ENCODE measurements at places on chromosomes 1 and 21.

- no peak for DNase-seq
Observed at GRCh38 chr1:219391297-219391696, 217.6 kb downstream of the LYPLAL1 start.

- DNase-seq, result no peak
Observed at GRCh38 chr1:53766831-53767405, 28.0 kb upstream of the GLIS1 start.

DNA sequence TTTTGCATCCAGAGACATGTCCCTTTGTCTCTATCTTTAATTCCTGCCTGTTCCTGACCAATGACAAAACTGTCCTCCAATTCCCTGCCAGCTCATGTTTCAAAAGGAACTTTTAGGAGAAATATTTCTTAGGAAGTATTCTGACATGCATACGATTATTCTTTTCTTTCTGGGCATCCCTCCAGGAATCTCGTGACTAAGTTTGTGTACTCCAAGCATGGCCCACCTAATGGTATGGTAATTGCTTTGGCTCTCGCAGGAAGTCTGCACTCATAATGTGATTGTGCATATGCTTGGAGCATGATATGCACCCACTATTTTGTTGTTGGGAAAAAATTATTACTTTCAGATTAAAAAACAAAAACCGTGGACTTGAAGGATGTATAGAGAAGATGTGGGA lies 256.4 kb downstream of the PRDM2 start:
- DNase-seq, result no peak

GRCh38 chr1:152783095-152783494 lies 3.0 kb upstream of the LCE1E start:
- DNase-seq, result no peak

- no peak for DNase-seq
Observed at GRCh38 chr1:199404191-199404590, 623.3 kb upstream of the NR5A2 start.

GRCh38 chr1:162861101-162861500 lies at the start of gene CCDC190:
Gene CCDC190 (minus strand): TSS chr1:162861175. CDS start chr1:162859646, 1,529 bp downstream.
- no peak for DNase-seq

DNA sequence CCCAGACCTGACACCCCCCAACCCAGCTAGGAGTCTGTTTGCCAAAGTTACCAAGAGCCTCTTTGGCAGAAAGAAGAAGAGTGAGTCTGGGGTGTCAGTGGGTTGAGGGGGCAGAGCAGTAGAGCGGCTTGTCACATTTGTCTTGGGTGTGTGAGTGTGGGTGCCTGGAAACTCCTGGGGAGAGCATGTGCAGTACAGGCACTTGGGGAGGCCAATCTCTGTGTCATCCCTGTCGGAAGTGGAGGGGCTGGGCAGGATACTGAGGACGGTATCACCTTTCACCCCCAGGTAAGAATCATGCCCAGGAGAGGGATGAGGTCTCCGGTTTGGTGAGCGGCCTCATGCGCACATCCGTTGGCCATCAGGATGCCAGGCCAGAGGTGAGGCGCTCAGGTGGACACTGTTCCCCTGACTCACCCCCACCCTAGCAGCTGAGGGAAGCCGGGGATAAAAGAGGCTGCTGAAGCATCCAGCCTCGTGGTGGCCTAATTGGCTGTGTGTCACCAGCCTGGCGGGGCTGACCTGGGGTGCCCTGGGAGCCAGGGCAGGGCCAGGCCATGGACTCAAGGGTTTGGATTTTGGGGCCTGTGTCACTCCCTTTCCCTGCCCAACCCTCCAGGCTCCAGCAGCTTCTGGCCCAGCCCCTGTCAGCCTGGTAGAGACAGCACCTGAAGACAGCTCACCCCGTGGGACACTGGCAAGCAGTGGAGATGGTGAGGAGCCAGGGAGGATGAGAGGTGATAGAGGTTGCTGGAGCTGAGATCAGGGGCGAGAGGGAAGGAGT lies 3.3 kb downstream of the PLK3 start:
- DNase-seq, result no peak

DNA sequence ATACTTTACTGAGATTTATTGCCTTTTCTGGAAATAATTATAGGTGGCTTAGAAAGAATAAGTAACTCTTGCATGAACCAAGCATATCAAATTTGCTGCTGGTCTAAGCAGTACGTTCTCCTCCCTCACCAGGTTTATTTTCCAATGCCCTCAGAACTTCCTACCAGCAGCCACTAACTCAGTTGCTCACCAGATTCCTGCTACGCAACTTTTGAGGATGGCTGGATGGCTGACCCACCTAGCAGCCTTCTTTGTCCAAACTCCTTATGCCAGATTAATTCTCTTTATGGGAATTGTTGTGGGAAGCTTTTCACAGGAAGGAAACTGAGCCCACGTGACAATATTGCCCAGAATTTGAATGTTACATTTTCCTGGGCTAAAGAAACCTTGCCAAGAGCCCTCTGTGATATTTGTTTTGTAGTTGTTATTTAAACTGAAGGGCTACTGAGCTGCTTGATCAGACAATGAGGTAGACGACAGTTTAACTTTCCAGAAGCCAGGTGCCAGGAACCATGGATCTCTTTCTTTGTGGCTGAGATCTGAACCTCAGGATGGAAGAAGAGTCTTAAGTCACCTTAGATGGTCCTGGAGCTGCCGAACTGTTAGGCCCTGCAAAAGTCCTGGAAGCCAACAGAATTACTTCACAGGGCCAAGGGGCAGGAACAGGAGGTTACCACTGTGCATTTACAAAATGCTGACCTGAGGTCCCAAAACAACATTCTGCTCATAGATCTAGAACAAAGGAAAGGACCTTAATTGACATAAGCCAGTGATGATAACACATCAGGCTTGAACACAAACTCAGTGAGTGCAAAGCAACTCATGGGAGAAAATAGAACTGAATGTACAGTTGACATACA lies 85.5 kb upstream of the ATP1A1 start:
- DNase-seq, result no peak

- no peak for DNase-seq
Observed at GRCh38 chr1:175597205-175597604, 146.2 kb downstream of the TNR start.

DNA sequence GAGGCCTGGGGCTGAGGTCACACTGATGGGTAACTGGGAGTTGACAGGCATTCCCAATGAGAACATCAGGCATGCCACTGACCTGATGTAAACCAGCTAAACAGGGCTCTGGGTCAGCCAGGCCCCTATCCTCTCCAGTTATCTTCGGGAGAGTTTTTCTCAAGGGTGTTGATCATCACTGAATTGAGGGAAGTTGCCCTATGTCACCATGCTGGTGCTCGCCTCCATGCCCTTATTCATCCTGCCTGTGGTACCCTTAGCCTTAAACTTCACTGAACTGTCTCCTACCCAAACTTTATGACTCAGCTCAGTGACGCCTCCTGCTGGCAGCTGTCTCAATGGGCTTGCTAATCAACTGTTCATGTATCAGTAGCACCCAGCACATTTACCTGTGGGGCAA lies 80.7 kb upstream of the TNR start:
- DNase-seq, result no peak

DNA sequence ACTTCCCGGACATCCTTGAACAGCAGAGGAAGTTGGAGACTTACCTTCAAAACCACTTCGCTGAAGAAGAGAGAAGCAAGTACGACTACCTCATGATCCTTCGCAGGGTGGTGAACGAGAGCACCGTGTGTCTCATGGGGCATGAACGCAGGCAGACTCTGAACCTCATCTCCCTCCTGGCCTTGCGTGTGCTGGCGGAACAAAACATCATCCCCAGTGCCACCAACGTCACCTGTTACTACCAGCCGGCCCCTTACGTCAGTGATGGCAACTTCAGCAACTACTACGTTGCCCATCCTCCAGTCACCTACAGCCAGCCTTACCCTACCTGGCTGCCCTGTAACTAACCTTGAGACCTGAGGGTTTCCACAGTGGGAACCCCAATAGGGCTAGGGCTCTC lies 17.9 kb downstream of the TENT5C start:
- no peak for DNase-seq

- DNase-seq, result no peak
Observed at GRCh38 chr1:216238844-216239243, 184.4 kb downstream of the USH2A start.

DNA sequence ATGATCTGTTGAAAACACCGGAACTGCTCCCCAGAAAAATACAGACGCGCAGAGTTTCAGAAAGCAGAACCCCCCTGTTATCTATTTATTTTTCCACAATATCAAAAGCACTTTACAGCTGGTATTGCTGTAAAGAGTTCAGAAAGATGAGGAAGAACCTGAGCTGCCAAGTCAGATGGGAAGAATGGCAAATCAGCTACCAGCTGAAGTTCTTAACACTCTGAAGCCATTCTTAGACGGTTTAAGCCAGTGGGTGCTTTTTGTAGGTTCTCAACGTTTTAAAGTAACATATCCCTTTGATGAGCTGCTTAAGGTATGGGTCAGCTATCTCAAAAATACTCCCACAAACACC lies 714 bp upstream of the AKIRIN1 start:
- DNase-seq, result no peak

DNA sequence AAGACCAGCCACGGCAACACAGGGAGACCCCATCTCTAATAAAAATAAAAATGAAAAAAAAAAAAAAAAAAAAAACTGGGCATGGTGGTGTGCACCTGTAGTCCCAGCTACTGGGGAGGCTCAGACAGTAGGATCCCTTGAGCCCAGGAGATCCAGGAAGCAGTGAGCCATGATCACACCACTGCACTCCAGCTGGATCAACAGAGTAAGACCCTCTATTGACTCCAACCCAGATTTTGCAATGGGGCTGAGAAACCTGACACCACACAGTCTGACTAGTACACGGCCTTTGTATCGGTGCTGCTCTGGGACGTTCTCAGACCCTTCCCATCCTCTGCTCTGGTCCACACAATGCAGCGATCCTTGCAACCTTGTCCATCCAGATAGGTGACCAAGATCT lies 31.8 kb downstream of the SPATA21 start:
- no peak for DNase-seq

GRCh38 chr1:207817778-207818751 lies 66.2 kb downstream of the CD46 start:
- no peak for DNase-seq

- no peak for DNase-seq
Observed at GRCh38 chr1:27301582-27302199, 20.3 kb upstream of the TMEM222 start.

GRCh38 chr1:202205523-202206190 lies 12.1 kb downstream of the LGR6 start:
- no peak for DNase-seq

DNA sequence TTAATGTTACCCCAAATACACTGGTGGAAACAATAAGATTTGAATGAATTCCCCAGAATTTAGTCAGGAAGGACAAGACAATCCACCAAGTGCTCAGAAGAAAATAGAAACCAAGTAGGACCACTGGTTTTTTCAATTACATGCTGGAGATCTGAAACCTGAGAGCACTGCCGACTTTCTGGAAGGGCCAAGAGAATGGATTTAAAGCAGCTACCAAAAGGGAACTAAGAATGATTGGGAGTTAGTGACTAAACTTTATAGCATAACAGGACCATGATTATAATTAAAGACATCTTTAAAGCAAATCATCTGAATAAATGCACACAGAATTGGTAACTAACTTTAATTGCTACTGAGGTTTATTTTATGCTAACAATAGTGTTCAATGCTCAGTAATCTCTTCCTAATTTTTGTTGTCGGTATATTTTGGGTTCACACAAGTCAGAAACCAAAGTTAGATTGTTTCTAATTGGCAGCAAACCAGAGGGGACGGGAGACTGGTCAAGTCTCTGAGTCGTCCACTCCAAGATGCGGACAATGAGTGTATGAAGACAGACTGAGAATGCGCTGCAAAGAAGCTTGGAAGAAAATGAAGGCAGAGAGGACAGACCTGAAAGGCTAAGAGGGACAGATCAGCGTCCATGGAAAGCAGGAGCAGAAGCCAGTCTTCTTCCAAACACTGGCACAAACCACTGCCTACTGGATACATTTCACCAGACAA lies 2.3 kb upstream of the RGS13 start:
- DNase-seq, result no peak

- no peak for DNase-seq
Observed at GRCh38 chr1:46767649-46768282, 31.1 kb upstream of the CYP4B1 start.

DNA sequence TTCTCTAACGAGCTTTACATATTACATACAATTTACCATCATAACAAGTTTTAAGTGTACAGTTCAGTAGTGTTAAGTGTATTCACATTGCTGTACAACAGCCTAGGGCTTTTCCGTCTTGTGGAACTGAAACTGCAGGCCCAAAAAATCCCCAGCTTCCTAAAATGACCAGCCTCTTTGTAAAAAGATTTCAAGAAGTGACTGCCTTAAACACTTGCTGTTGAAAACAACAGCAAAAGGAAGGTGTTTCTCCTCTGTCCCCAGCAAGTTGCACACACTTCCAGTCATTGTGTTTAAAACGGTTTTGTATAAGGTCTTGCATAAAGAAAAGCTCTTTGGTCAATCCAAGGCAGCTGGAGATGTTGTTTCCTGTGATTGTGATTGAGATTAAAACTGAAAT lies 16.0 kb upstream of the GBP1 start:
- DNase-seq, result no peak

- no peak for DNase-seq
Observed at GRCh38 chr1:59530119-59530518, 233.2 kb downstream of the FGGY start.

DNA sequence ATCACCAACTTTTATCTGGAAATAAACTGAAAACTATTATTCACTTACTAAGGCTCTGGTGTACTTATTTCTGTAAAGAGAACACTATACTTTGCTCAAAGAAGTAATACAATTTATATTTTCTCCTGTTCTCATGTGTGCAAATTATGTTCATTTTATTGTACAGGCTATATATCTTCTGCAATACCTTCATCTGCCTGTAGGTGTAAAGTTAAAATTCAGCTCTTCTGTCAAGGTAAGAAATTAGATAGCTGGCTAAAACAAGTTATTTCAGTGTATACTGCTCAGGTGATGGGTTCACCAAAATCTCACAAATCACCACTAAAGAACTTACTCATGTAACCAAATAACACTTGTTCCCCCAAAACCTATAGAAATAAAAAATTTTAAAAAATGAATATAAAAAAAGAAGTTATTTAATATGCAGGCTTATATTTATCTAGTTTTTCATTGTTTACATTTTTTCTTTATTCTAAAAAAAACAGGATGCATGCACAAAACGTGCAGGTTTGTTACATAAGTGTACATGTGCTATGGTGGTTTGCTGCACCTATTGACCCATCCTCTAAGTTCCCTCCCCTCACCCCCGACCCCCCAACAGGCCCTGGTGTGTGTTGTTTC lies 81.5 kb downstream of the PTGER3 start:
- no peak for DNase-seq

- no peak for DNase-seq
Observed at GRCh38 chr1:37951041-37951782, 4.4 kb upstream of the INPP5B start.

DNA sequence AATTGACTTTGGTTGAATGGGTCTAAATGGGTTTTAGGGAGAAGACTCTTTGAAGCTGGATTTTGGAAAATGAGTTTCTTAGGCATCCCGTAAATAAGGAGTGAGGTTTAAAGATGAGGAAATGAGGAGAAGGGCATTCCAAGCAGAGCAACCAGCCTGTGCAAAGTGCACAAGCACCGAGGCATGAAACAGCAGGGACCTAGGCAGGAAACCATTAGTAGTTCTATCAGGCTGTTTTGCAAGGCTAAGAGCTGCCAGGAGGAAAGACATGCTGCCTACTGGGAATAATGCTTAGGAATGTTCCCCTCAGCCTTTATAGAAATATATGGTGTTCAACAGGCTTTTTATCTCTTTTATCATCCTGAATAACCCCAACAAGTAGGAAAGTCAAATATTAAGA lies 153.1 kb upstream of the FGGY start:
- no peak for DNase-seq

GRCh38 chr1:234978397-234979295 lies 150.0 kb downstream of the TOMM20 start:
- no peak for DNase-seq
